Stimulated activated CD4-positive, alpha-beta T cell treated with anti-CD3 and anti-CD28 coated beads, Interleukin-1b, Interleukin-23, amount 100 ng/mL, for 4 hours (primary cell): ENCODE measurements at places on chromosomes 16 and 17.
A peak's percentile ranks its signal among the peaks of the same experiment; 100 is the strongest.

DNA sequence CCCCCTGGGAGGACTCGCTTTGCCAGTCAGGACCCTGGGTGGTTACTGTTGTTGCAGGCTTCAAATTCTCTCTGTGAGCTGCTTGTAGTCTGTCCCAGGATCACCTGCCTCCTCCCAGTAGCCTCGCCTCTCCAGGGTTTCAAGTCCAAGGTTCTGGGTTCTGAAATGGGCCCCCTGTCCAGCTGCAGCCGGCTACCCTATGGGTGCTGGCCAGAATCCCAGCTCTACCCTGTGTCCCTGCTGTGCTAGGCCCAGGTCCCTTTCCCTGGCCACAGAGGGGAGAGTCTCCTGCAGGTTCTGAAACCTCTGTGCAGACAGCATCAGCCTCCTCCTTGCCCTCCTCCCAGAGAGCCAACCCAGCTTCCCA is 21.4 kb downstream of the UNC13D start:
- no peak for DNase-seq

- DNase-seq = no peak
Measured at GRCh38 chr16:20874088-20874581, 26.0 kb downstream of the DCUN1D3 start.

DNA sequence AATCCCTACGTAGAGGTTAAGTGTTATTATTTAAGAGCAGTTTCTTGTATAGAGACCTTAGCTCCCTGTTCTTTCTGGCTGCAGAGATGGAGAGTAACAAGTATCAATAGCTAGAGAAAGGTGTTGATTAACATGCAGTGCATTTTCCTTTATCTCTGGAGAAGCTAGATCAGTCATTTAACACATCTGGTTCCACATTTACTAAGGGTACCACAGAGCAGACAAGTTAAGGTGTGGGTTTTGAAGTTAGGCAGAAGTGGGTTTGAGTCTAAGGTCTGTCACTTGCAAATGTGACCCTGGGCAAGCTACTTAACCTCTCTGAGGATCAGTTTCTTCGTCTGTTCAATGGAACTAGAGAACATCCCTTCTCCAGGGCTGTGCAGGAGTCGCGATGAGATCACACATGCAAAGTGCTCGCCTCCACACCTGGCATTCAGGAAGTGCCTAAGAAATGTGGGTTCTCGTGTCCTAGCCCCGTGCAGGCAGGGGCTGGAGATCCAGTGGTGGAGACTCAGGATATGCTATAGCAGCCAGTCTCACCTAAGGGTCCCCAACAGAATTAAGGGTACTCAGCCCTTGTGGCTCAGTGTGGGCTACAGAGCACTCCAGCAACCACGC is 224.4 kb downstream of the XYLT1 start:
- no peak for DNase-seq

DNA sequence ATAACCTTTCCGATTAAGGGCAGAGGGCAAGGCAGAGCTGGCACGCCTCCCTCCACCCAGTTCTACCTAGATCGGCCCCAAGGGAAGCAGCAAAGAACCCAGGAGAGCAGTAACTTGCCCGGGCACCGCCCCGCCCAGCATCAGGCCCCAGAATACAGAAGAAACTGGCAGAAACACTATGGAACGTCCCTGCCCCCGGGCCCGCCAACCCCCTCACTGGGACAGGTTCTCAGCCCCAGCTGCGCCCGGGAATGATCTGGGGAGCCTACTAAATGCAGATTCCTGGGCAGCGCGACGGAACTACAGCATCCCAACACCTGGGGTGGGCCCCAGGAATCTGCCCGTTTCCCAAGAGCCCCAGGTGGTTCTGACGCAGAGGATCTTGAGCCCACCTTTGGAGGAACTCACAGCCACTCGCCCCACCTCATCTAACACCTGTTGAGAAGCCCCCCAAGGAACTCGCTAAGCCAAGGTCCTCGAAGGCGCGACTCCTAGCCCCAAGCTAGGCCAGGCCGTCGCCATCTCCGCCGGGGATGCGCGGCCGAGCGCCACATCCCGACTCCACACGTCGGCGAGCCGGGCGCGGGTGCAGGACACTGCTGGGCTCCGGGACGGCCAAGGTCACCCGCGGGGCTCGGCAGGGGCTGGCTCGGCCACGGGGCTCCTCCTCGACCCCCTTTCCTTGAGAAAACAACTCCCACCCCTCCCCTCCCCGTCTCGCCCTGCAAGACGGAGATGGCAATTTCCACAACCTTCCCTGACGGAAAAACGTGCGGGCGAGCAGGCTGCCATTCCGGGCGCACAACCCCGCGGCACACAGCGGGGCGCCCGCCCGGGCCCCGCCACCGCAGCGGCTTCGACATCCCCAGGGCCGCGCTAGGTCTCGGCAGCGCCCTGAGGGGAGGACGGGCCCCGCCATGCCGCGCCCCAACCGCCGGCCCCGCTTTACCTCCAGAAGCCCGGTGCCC is 913 bp downstream of the CDIP1 start:
- DNase-seq = peak; percentile 16

- no peak for DNase-seq
Measured at GRCh38 chr17:62755141-62755851, 52.8 kb downstream of the MARCHF10 start.

- DNase-seq = no peak
Measured at GRCh38 chr17:54527941-54528340, 372.7 kb upstream of the TOM1L1 start.

DNA sequence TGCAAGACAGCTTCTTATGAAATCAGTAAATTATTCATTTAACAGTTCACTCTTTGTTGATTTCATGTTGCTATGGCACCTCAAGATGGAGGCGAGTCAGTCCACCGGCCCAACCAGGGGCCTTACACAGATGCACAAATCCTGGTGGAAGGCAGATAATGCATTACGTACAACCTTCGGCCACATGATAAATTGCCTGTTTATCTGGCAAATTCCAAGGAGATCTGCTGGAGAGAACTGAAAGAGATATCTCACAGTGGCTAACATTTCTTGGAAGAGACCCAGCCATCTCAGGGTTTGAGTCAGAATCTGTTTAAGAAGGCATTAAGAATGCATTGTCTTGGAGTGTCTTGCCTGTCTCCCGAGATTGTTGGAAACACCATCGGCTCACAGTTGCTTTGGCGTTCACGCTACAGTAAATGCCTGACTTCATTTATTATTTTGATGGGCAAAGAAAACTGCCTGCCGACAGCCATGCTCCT is 225.6 kb downstream of the MSI2 start:
- no peak for DNase-seq

GRCh38 chr16:87461466-87461991 is 31.3 kb downstream of the ZCCHC14 start:
- DNase-seq = no peak

- no peak for DNase-seq
Measured at GRCh38 chr16:31568577-31569359, 41.1 kb downstream of the AHSP start.

DNA sequence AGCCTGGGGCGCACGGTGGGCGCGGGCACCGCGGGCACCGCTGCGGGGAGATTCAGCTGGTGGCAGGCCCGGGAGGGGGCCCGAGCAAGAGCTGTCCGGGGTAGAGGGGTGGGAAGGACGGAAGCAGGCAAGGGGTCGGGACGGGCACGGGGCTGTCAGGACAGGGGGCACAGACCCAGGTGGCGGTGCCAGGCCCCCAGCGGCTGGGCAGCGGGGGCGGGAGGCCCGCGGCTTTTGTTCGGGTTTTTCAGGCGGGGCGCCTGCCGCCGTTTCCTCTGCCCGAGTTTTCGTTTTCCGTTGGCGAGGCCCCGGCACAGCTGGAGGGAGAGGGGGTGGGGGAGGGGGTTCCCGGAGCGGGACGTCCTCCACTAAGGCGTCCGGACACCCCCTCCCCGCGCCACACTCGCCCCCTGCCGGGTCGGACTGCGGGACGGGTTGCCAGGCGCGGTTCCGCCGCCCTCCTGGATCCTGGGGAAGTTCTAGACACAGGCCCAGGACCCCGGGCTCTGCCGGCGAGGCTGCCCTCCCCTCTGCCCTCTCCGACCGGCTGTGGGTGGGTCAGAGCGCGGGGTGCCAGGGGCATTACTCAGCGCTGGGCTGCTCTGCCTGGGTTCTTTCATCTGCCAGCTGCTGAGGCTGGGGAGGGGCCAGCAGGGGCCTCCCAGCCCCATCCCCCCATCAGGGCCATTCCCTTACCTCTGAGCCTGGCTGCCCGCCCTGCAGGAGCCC is 543 bp downstream of the ARHGAP23 start:
- DNase-seq = peak; percentile 14

GRCh38 chr17:27506348-27507218 is 50.3 kb downstream of the KSR1 start:
- no peak for DNase-seq

- no peak for DNase-seq
Measured at GRCh38 chr16:29993903-29994599, 1.4 kb downstream of the HIRIP3 start.
